Heart left ventricle (tissue), 16 donors: ENCODE measurements at places on chromosomes 16 and 17. TPM values are rescaled to one million over a fixed set of nuclear protein-coding genes. Genes with fewer than 3 reads are reported as not detected.

DNA sequence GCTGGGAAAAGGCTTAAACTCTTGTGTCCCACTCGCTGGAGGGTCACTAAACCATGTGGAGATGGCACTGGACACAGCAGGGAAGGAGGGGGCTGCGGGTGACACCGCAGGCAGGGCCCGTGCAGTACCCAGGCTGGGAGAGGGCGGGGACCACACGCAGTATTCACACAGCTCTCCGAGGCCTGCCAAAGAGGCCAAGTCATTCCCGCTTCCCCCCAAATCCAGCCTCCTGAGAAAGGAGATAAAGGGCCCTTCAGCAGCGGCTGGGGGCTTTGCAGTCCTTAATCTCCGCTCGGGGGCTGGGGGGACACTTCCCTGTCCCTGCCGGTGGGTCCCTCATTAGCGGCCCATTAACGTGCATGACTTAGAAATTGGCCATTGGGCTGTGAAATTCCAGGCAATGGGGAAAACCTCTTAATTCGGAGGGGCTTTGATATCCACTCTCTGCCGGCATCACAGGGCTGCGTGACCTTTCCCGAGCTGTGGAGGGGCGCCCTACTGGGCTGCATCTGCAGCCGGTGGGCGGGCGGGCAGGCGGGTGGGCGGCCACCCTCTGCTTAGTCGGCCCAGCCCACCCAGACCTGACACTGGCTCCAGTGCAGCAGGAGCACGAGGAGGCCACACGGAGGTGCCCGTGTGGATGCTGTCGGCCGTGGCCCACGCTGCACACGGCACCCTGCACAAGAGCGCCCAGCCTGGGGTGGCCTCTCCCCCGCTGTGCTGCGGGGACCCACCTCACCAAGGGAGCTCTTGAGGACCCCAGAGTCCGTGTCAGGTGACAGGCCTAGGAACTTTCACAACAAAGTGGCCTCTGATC lies 2.6 kb upstream of the SLC38A8 start:
- H3K4me3 ChIP-seq: no peak overlapping the region
- peaks cover 9% of the 10 kb centered on the region for H3K4me1 ChIP-seq
- peaks cover 23% of the 10 kb centered on the region for H3K36me3 ChIP-seq
- no peaks in the 10 kb centered on the region for H3K27me3 ChIP-seq

DNA sequence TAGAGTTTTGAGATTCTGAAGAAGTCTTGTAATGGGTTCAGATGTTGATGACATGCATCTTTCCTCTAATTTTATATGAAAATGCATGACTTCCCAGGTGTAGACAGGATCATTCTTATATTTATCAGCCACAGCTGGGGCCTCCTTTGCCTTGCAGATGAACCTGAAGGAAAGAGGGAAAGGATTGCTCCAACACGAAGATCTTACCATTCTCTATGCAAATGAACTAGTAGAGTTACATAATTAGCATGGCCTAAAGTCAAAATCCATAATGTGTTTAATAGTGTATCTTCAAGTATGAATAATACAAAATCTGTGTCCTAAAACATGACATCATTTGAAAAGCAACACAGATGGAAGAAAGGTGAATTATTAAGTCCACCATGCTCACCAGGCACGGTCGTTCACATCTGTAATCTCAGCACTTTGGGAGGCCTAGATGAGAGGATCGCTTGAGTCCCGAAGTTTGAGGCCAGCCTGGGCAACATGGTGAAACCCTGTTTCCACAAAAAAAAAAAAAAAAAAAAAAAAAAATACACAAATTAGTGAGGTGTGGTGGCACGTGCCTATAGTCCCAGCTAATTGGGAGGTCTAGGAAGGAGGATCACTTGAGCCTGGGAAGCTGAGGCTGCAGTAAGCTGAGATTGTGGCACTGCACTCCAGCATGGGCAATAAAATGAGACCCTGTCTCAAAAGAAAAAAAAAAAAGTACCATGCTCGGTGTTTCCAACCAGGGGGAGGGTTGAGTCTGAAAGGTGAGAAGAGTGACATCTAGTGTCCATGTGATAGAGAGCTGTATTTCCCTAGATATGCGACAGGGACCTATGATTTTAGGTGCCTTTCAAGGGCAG lies 6.3 kb downstream of the VWA3A start:
- DNase-seq: no peak
- H3K4me3 ChIP-seq: no peak overlapping the region
- H3K36me3 ChIP-seq: no peaks in the 10 kb centered on the region
- no peaks in the 10 kb centered on the region for H3K27me3 ChIP-seq
- peaks cover 1% of the 10 kb centered on the region for H3K4me1 ChIP-seq
- no peak overlapping the region for H3K27ac ChIP-seq

EMC6 gene
- total RNA-seq: 51.6 TPM

MYOCD gene
- total RNA-seq: 47.1 TPM

DNA sequence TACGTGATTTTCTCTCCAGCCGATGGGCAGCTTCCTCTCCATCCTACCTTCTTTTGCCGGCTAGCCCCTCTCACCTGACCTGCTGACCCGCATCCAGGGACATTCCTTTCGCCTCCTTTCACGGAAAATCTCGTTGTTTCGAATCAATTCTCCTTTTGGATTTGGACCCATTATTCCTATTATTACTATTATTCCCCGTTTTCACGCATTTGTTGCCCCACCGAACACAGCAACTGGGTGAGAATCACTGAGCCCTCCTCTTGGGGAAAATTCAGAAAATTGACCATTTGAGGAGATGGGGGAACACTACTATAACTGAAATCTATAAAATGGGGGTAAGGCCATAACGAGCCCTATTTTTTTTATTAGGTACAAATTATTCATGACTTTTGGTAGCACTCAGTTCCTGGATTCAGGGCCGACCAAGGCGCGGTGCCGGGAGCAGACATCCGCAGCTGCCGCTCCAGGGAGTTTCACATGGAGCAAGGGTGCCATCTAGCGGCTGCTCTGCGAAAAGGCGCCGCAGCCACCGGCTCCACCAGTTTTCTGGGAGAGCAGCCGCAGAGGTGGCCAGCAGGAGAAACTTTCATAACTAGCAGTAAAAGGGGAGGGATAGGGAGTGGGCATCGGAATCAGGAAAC lies 3.3 kb upstream of the HOXB8 start:
- H3K4me1 ChIP-seq: no peaks in the 10 kb centered on the region
- no peaks in the 10 kb centered on the region for H3K36me3 ChIP-seq
- no peak overlapping the region for H3K4me3 ChIP-seq
- peak; percentile 85 for DNase-seq

- peaks cover 19% of the 10 kb centered on the region for H3K27me3 ChIP-seq
- no peak overlapping the region for H3K27ac ChIP-seq
- no peaks in the 10 kb centered on the region for H3K36me3 ChIP-seq
- no peak for DNase-seq
- no peak overlapping the region for H3K4me3 ChIP-seq
Measured at GRCh38 chr16:2476741-2477140, 1.8 kb downstream of the TBC1D24 start.

DNA sequence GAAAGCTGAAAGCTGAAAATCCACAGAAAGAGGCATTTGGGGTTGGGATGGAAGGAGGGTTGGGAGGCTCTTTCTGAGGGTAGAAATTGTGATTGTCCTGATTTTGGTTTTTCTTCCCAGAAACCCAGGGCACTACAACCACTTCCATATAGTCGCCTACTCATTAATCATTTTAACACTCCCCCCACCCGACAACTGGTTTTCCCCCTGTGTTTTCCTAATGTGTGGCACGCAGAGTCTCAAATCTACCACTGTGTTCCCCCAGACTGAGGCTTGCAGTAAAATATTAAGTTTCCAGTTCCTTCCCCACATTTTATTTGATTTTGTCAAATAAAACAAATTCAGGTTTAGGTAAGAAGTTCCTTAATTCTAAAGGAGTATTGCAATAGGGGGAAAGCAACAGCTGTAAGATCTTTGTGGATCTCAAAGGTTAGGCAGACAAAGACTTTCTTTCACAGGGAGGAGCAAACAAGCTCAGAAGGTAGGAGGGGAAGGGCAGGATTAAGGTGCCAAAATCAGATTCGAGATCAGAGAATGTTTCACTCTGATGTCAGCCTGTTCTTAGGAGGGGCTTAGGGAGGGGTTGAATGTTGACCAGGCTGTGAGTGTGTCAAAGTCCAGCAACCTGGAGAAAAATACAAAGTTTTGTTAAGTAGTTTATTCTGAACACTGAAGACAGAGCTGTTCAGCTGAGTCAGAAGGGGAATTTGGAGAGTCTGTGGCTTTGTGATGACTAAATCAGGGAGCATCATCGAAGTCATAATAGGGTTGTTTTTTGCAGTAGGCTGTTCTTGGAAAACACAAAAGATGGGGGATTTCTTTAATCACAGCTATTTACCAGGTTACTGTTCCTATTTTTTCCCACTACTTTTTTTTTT lies 3.6 kb downstream of the ZNF267 start:
- H3K27ac ChIP-seq: no peak overlapping the region
- H3K36me3 ChIP-seq: no peaks in the 10 kb centered on the region
- H3K27me3 ChIP-seq: no peaks in the 10 kb centered on the region
- no peak for DNase-seq
- H3K4me3 ChIP-seq: no peak overlapping the region

- H3K27ac ChIP-seq: no peak overlapping the region
- H3K27me3 ChIP-seq: no peaks in the 10 kb centered on the region
- H3K4me3 ChIP-seq: no peak overlapping the region
- no peaks in the 10 kb centered on the region for H3K4me1 ChIP-seq
Measured at GRCh38 chr17:74147056-74147835, 56.2 kb upstream of the RPL38 start.

DNA sequence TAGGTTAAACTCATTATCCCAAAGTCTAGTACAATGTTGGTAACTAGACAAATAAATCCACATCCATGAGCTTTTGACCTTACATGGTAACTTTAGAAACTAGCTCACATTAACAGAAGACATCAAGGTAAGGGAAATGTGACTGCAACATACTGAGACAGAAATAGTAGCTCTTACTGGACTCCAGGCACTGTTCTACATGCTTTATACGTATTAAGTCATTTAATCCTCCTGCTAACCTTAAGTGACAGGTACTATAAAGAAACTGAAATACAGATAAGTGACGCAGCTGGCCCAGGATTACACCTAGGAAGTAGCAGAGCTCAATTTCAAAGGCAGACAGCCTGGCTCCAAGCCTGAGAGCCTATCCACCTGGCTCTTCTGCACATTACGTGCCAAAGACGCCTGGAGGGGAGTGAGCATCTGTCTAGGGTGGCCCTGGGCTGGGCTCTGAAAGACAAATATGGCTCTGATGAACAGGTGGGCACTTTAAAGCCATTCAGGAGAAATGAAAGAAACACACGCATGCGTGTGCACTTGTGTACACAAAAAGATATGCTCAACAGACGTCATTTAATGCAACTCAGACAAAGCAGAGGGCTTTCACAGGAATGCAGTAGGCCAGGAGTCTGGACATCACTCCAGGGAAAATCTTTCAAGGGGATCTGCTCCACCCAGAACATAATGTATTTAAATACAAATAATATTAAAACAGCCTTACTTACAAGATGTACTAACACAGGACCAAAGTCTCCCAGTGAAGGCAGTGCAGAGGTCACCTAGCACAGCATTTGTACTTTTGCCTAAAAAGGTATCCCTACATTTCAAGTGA lies 4.4 kb downstream of the ZC3H7A start:
- peaks cover 17% of the 10 kb centered on the region for H3K36me3 ChIP-seq
- H3K4me3 ChIP-seq: no peak overlapping the region
- H3K27ac ChIP-seq: peak overlapping the region; percentile 15
- no peaks in the 10 kb centered on the region for H3K27me3 ChIP-seq

CRAMP1 gene
- total RNA-seq: 11.1 TPM

DNA sequence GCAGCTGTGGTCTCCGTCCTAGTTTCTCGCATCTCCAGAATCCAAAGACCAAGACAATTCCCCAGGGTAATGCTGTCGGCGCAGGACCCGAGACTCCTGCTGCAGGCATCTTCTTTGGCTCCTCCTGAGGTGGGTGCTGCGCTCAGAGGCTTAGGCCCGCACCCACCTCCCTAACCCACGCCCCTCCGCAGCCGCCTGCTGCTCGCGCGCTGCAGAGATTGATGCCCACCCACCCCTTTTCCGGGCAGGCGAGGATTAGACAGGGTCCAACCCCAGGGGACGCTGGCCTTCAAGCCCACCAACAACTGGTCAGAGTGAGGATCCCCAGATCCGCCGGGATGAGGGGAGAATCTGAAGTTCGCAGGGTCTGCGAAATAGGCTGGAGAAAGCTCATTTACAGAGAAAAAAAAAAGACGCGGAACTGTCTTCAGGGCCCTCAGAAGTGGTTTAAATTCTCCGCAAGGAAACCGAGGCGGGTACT lies 27.9 kb downstream of the SLFN11 start:
- no peak overlapping the region for H3K4me3 ChIP-seq
- H3K27ac ChIP-seq: peak overlapping the region; percentile 76
- peaks cover 3% of the 10 kb centered on the region for H3K27me3 ChIP-seq
- H3K36me3 ChIP-seq: no peaks in the 10 kb centered on the region
- no peak for DNase-seq

GRCh38 chr17:71446645-71447437 lies 674.0 kb upstream of the SOX9 start:
- H3K4me1 ChIP-seq: no peaks in the 10 kb centered on the region
- no peaks in the 10 kb centered on the region for H3K27me3 ChIP-seq
- H3K4me3 ChIP-seq: no peak overlapping the region
- H3K27ac ChIP-seq: no peak overlapping the region
- DNase-seq: no peak

NPIPB9 gene
- 1.0 TPM for total RNA-seq
